ENCODE measurements at places on chromosomes 7 and 10.

DNA sequence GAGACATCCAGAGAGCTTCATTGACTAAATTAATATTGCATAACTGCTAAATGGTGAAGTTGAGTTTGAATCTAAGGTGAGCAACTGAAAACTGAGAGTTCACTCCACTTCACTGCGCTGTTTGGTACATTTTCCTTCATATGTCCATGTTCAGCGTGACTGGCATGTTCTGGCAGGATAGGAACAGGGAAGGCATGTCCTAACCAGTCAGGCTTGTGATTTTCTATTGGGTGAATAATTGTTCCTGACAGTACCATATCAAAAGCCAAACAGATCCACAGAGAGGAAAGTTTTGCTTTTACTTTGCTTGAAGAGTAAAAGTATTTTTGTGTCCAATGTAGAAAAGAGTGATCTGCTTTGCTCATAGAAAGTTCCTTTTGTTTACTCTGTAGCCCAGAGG, 53.2 kb downstream of the WDFY4 start:
- no peak for DNase-seq

- no peak for DNase-seq
Measured at GRCh38 chr7:156609010-156609877, 31.3 kb upstream of the RNF32 start.

DNA sequence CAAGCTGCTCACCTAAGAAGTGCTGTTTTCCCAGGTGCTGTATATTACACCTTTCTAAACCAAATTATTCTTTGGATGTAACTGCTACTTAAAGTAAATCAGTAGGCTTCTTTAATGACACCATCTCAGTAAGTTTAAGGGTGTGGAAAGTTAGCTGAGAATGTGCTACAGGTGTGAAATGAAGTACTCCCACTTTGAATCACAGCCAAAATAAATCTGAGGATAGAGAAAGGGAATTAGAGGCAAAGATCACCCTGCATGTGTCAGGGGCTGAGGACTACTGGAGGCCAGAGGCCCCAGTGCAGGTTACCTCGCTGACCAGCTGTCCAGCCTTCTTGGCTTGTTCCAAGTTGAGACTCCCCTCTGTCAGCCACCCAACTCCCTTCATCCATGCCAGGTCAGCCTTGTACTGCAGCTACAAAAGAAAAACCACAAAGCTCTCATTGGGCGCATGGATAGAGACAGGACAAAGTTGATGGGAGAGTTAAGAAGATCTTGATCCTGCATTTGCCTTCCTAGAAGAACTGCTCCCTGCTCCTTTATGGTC, 35.2 kb downstream of the NRAP start:
- DNase-seq = no peak

DNA sequence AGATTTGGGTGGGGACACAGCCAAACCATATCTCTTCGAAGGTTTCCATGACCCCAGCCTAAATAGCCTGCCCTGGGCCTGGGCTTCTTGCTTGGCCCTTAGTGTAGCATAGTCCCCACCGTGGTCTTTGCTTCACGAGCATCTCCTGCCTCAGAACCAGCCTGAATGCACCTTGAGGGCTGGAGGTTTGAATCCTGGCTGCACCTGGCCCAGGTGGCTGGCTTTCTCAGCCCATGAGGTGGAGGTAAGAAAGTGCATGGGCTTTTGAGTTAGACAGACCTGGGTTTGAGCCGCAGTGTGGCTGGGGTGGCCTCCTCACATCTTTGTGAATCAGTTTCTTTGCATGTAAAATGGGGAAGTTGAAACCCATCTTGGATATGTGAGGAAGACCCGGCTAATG, 24.2 kb upstream of the PCBD1 start:
- DNase-seq = no peak

GRCh38 chr7:101222275-101222830, 4.4 kb downstream of the ZNHIT1 start:
- no peak for DNase-seq

DNA sequence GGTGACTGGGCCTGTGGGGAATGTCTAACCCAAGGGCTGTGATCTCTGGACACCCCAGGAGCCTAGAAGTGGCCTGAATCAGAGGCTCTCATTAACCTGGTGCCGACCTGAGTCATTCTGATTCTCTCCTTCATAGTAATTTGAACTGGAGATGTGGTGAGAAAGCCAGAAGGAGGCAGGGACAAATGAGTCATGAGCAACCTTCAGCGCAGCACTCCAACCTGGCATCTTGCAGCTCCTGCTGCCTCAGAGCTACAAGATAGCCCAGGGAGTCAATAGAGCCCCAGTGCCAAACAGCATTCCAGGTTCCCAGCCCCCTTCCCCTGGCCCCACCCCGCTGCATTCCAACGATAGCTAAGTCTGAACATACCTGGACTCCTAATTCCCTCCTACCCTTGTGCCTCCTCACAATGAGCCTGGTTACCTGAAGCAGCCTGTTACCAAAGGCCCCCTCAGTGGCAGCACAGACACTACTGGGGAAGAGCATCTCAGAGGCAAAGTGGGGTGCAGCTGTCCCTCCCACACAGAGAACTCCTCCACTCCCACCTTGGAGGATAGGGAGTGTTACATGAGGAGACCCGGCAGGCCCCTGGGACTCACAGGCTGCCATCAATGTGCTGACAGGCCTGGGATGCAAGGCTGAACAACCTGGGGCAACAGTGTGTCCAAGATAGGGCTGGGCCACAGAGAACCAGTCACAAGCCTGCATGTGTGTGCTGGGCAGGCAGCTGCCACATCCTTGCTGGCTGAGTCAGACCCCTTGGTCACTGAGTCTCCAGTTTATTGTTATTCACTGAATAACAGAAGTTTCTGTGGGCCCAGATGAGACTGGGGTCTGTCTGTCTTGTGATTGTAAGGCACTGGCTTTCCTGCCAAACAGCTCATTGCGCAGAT, 76.8 kb upstream of the LEP start:
- DNase-seq = peak; percentile 47

Measured in fibroblast of skin of scalp (primary cell).